Stimulated activated CD8-positive, alpha-beta memory T cell treated with anti-CD3 and anti-CD28 coated beads, Interleukin-7, amount 100 ng/mL, for 48 hours (primary cell): ENCODE measurements at places on chromosomes 6 and 20.

GRCh38 chr6:168118935-168119334, 39.9 kb upstream of the FRMD1 start:
- no peak for DNase-seq

- no peak for DNase-seq
These were observed 2.0 kb downstream of the FOXQ1 start for GRCh38 chr6:1313767-1314503.

GRCh38 chr6:106452628-106453027, 92.1 kb downstream of the CRYBG1 start:
- DNase-seq = no peak

- no peak for DNase-seq
These were observed 4.2 kb upstream of the FBXO30 start for GRCh38 chr6:145818796-145819195.

GRCh38 chr20:21739161-21739560, 33.7 kb downstream of the PAX1 start:
- DNase-seq = no peak

GRCh38 chr6:117440706-117441525, 15.2 kb upstream of the ROS1 start:
- DNase-seq = no peak

- DNase-seq = no peak
These were observed 280.5 kb downstream of the CLVS2 start for GRCh38 chr6:123276546-123276980.

DNA sequence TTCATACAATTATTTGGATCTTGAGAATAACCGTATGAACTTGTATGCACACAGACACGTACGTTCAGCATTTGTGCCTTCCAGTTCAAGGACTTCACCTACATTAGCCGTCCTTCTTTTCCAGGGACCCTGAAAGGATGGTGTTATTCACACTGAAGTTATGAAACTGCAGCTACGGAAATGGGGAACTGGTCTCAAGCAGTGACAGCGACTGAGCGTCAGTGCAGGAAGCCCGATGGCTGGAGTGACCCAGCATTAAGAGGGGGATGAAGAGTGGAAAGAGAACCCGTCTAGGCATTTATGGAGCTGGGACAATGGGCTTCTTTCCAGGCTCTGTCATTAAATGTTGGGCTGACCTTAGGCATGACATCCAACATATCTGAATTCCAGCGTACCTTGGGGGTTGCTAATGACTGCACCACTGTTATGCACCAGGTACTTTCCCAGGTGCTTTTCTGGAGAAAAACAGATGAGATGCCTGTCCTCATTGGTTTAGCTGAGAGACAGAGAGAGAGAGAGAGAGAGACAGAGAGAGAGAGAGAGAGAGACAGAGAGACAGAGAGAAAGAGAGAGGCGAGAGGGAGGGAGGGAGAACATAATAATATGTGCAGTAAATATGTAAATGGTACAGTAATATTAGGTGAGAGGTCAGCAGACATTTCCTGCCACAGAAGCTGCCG, 204.7 kb upstream of the EXOC2 start:
- no peak for DNase-seq

GRCh38 chr20:37926612-37927011, 23.7 kb downstream of the VSTM2L start:
- DNase-seq = no peak

- no peak for DNase-seq
These were observed 49.8 kb downstream of the MYH7B start for GRCh38 chr20:35005463-35005961.

- DNase-seq = no peak
These were observed 254.0 kb upstream of the TAB2 start for GRCh38 chr6:149063468-149063867.

DNA sequence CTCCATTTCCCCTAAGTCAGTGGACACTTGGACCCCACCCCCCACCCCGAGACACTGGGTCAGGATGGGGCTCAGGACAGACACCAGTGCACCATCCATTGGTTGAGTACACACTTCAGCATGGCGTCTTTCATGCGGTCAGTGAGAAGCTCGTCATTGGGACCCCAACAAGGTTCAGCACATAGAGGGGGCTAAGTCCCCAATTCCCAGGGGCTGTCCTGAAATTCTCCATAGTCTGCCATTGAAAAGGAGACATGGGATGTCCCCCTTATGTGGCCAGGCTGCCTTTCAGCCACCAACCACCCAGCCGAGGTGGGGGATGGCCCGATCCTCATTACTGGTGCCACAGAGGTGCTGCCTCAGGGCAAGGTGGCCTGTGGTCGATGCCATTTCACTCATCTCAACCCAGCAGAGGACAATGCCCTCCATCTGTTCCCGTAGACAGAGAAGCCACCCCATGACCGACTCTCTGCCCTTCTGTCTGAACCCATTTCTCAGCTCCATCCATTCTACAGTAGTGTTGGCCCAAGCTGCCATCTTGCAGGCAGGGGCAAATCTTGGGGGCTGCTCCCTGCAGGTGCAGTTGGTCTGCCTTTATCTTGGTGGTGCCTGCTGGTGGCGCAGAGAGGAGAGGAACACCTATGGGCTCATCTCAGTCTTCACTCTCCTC, 37.4 kb downstream of the PRR18 start:
- no peak for DNase-seq

- DNase-seq = no peak
These were observed 21.5 kb downstream of the PKIB start for GRCh38 chr6:122631571-122632249.

DNA sequence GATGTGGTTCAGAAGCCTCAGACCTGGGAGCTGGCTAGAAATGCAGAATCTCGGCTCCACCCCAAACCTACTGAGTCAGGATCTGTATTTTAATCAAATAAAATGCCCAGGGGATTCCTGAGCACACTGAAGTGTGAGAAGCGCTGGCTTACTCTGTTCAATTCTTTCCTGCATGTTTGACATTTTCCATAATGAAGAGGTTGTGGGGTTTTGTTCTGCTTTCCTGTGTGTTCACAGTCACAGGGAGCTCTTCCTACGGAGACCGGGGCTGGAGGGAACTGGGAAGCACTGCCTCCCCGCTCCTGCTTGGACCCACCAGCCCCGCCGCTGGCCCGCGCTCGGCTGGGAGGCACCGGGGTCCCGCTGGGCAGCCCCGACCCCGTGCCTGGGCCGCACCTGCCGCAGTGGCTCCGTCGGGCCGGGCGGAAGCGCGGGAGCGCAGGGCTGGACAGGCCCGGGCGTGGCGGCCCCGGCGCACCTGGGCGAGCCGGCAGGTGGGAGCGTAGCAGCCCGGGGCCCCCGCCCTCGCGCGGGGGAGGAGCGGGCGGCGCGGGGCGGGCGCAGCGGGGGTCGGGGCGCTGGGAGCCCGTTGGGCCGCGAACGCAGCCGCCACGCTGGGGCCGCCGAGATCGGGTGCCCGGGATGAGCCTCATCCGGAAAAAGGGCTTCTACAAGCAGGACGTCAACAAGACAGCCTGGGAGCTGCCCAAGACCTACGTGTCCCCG, at the start of gene MAPK13:
Gene MAPK13, plus strand, starts transcription at position 573 of the 726 bp plus-strand sequence. Its CDS starts 70 bp downstream, at position 643.
- DNase-seq = no peak

DNA sequence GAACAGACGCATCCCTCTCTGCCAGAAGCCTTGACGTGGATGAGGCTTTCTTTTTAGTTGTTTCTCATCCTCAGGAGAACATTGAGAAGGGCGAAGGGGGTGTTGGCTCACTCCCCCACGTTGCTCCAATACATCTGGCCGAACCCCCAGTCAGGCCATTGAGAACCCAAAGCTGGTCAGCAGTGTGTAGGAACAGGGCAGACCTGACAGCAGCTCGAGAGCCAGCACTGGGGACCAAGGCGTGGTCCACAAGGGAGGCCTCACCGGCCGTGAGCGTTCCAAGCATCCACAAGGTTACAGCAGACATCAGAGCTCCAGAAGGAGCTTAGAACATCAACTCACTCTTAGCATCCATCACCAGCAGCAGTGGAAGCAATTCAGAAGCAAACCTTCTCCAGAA, 387.9 kb upstream of the ARID1B start:
- no peak for DNase-seq

DNA sequence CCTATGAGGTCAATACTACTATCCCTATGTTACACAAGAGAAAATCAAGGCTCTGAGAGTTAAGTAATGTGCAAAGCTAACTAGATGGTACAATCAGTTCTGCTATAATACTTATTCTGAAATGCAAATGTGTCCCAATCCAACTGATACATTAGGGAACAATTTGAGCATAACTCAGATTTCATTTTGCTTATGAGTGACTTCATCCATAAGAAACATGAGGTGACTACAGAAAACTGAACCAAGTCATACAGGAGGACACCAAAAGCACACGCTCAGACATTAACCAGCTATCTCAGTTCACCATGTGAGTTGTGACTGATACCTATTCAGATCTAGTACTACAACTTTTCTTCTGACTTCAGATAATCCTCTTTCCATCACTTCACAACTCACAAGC, 179.9 kb upstream of the RUNX2 start:
- DNase-seq = no peak

GRCh38 chr6:64520050-64520449, 884.4 kb downstream of the PHF3 start:
- no peak for DNase-seq

GRCh38 chr6:2433711-2434110, 188.3 kb upstream of the GMDS start:
- DNase-seq = no peak

DNA sequence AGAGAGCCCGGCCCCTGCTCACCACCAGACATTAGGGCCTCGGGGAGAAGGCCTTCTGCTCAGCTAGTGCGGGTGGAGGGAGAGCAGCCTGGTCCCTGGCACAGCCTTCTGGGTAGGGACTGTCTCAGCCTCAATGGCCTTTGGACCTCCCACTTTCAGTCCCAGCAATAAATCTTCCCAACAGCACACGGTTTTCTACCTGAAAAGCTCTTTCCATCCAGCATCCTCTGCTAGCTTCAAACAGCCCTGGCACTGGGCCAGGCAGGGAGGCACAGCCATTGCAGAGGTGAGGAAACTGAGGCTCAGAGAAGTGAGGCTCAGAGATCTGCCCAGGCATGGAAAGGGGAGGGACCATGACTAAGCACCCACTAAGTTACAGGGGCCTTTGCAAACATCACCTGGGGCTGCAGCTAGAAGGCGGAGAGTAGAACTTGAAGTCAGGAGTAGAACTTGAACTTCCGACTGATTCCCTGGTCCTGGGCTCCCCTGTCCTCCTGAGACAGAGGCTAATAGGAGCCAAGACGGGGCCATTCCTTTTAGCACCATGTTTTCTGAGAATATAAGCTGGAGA, 43.9 kb upstream of the NOL4L start:
- DNase-seq = no peak

- no peak for DNase-seq
These were observed 181.0 kb downstream of the TRIM27 start for GRCh38 chr6:28742668-28743270.

DNA sequence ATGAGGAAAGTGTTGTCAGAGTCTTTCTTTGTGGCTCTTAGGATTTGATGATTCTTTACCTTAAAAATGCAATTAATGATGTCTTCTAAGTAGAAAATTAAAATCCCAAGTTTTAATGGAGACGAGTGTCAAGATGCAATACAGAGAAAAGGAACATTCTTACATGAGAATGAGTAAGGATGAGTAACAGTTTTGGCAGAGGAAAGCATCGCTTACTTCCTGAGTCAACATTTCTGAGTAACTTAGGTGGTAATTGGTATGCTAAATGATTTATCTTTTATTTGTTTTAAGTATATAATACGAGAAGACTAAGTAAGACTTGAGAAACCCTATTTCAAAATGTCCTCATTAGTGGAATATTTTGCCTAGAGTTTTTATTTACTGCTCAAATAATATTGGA, 101.3 kb downstream of the RTN4IP1 start:
- no peak for DNase-seq
